ENCODE measurements at places on chromosomes 5 and 9.

DNA sequence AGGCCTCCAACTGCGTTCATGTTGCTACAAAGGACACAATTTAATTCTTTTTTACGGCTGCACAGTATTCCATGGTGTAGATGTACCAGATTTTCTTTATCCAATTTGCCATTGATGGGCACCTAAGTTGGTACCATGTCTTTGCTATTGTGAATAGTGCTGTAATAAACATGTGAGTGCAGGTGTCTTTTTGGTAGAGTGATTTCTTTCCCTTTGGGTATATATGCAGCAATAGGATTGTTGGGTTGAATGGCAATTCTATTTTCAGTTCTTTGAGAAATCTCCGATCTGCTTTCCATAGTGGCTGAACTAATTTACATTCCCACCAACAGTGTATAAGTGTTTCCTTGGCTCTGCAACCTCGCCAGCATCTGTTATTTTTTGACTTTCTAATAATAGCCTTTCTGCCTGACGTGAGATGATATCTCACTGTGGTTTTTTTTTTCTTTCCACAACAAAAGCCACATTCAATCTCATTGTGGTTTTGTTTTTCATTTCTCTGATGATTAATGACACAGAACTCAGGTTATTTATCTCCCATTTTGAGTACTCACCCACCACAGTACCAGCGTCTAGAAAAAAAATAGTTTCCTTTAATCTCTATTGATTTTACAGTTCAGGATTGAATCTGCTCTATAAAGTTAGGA is 21.9 kb downstream of the ARRDC3 start:
- no peak for DNase-seq

DNA sequence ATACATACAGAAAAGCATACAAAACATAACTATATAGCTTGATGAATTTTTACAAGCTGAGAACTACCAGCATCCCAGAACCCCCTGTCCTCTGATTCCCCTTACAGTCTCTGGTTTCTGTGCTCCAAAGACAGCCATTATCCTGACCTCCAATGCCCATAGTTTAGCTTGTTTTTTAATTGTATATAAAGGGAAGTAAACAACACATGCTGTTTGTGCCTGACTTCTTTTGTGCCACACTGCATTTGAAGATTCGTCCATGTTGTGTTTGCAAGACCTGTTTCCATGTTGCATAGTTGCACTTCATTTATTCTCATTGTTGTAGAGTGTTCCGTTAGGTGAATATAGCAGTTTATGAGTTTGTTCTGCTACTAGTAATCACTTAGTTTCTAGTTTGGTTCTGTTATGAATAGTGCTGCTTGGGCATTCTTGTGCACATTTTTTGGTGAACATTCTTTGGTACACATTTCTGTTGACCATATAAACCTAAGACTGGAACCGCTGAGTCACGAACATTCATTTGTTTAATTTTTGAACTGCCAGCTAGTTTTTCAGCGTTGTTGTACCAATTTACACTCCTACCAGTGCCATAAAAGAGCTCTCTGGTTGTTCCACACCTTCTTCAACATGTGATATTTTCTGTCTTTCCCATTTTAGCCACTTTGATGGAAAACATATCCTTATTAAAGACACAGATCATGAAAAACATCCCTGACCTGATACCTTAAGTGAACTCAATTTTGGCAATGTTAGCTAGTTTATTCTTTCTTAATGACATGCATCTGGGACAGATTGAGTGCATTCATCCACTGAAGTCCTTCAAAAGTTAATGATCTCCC is 78.1 kb upstream of the ANXA1 start:
- no peak for DNase-seq

GRCh38 chr5:64180661-64181343 is 15.2 kb downstream of the RNF180 start:
- DNase-seq = no peak

- DNase-seq = no peak
Measured at GRCh38 chr5:126195410-126196100, 227.7 kb upstream of the GRAMD2B start.

DNA sequence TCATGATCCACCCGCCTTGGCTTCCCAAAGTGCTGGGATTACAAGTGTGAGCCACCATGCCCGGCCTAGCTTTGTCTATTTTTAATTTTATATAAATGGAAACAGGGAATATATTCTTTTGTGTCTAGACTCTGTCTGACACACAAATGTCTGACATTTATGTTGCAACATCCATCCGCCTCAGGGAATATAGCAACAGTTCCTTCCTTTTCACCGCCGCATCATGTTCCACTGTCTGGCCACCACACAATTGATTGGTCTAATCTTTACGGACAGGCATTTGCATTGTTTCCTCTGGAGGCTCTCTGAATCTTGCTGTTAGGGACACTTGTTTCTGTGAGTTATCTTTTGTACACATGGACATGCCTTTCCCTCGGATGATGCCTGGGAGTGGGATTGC is 20.1 kb upstream of the TBC1D9B start:
- no peak for DNase-seq

- DNase-seq = peak; percentile 27
Measured at GRCh38 chr9:1005043-1005667, 28.7 kb downstream of the DMRT3 start.

GRCh38 chr5:35331956-35332950 is 102.0 kb upstream of the PRLR start:
- no peak for DNase-seq

- no peak for DNase-seq
Measured at GRCh38 chr9:27800692-27801370, 227.6 kb upstream of the C9orf72 start.

DNA sequence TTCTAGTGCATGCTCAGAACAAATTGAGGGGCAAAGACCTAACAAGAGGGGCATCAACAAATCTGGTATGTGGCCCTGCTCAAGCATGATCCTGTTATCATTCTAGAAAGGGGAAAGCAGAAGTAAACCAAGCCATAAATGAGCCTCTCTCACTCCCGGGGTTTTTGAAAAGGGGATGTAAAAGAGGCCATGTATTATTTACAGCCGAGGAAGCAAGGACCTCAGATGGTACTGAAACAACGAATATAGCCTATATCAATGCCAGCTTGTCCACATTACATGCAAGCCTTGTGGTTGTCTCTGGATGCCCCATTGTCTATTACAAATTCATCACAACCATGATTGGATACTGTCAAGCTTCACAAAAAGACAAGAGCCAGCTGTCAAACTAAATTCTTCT is 211.3 kb downstream of the DCP2 start:
- no peak for DNase-seq

GRCh38 chr5:125592856-125593255 is 830.4 kb upstream of the GRAMD2B start:
- no peak for DNase-seq

GRCh38 chr9:106980551-106981101 is 117.7 kb downstream of the ZNF462 start:
- DNase-seq = no peak

GRCh38 chr9:32431940-32432555 is 47.6 kb downstream of the ACO1 start:
- peak; percentile 40 for DNase-seq

DNA sequence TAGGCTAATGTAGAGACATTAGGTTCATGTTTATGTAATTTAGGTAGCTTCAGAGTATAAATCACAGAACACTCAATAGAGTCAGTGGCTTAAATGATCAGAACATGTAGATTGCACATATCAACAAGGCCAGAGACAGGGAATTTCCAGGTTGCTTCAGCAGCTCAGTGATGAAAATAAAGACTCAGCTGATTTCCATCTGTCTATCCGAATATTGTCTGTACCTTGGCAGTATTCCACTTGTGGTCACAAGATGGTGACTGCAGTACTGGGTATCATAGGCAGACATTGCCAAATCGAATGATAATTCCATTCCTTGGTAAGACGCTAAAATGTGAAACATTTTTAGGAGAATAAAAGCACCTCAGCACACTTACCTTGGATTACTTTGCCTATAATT is 702.2 kb downstream of the MAT2B start:
- no peak for DNase-seq

DNA sequence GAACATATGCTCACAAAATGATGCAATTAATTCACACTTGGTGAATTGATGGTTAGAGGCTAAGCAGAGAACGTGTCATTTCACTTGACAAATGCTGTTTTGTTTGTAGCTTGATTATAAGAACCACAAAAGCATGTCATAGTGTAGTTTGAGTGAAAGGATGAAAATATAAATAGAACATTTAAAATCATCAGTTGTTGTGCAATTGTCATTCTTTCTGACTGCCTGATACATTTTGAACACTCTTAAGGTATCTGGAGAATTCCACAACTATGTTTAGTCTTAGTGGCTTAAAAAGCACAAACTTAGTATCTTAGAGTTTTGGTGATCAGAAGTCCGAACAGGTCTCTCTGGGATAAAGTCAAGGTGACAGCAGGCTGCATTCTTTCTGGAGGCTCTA is 129.4 kb downstream of the BASP1 start:
- no peak for DNase-seq

DNA sequence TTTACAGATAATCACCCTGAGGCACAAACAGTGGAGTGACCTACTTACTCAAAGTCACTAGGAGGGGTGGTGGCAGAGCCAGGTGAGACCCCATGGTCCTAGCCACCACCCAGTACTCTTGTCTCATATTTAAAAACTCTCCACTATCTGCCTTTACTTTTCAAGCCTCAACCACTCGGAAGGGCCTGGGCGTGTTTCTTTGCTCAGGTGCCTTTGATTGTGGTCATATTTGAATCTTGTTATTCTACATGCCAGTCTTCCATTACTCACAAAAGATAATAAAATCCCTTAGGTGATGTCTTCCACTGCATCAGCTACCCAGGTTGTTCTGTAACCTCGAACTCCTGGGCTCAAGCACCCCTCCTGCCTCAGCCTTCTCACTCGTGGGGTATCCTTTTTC is 20.7 kb upstream of the TRIM36 start:
- peak; percentile 46 for DNase-seq

GRCh38 chr5:142935014-142935413 is 164.8 kb downstream of the ARHGAP26 start:
- no peak for DNase-seq

DNA sequence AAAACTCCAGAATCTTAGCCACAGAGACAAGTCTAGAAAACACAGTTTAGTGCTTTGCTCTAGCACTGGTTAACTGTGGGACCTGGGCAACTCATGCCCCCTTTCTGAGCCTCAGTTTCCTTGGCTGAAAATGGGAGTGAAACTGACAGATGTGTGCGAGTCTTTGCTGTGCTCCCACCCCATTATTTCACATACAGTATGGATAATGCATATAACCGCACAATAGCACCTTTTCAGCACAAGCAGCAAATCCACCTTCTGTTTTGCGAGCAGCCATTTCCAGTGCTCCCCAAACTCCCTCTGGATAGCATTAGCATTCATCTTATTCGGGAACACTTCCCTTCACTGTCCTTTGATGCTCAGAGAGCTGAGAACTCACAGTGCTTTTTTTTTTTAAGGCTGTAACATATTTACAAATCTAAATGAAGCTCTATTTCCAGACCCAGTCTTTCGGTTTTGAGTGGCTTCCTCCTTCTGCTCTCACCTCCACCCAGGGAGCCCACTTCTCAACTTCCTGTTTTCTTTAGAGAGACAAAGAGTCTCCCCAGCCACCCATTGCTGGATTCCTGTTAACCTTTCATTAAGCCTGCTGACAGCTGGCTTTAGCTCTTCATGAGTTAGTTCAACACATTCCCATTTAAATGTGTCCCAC is 49.2 kb downstream of the TIMD4 start:
- DNase-seq = no peak

GRCh38 chr5:136613230-136613629 is 247.9 kb upstream of the TRPC7 start:
- no peak for DNase-seq

- no peak for DNase-seq
Measured at GRCh38 chr5:83077662-83078261, 415 bp downstream of the XRCC4 start.

Data from colonic mucosa (tissue), 4 donors.